ENCODE measurements at places on chromosomes 7 and 10.

- peak; percentile 23 for DNase-seq
Measured at GRCh38 chr10:110802551-110803238, 69.0 kb upstream of the PDCD4 start.

DNA sequence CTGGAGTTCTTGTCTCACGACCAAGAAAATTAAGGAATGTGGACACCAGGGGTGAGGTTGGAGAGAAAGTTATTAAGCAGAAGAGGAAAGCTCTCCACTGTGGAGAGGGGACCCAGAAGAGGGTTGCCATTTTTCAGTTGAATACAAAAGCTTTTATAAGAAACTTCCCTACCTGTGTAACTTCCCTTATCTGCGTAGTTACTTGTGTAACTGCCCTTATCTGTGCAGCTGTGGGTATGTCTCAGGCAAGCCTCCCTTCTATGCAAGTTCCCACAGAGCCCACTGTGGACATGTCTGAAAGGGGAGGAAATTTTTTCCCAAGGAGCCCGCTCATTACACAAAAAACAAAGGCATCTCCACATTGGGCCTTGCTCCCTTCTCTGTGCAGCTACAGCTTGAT lies 94.9 kb downstream of the SVOPL start:
- no peak for DNase-seq

DNA sequence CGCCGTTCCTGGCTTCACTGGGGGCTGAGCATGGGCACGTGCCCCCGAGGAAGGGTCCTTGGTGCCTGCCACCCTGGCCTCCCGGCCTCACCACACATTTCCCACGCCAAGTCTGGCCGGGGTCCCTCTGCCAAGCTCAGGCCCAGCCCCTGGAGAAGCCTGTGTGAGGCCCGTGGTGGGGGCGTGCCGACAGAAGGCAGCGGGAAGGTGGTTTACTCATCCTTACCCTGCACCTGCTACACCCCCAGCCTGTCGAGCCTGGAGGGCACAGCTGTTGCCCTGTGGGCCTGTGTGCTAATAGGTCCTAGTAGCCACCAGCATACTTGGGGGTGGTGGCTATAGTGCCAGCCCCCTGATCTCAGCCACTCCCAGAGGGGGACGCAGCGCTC lies 46.7 kb downstream of the NKX6-2 start:
- DNase-seq: no peak

DNA sequence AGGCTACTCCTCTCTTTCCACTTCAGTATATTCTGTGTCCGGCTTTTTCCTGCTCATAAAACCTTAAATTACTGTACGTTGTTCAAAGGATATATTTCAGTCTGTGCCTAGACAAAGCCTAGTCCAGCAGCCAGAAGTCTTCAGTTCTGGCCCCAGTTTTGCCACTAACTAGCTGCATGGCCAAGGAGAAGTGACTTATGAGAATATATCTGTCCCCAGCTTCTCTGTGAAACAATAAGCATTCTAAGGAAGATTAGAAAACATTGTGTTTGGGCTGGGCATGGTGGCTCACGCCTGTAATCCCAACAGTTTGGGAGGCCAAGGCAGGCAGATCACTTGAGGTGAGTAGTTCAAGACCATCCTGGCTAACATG lies 105.0 kb upstream of the HDAC9 start:
- no peak for DNase-seq

DNA sequence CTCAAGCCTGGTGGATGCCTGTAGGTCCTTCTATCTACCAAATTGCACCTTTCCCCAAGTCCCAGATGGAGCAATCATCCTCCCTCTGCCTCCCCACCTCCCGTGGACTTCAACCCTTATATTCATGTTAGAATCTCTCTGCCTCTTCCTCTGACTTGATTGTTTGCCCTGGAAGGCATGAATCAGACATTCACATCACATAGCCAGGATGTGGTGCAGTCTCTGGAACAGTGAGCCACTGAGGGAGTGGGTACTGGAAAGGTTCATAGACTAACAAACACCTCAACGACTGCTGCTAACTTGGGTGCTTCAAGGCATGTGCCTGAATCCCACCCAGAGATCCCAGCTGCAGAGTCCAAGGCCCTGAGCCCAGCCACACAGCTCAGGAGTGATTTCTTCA lies 494.0 kb downstream of the TNS3 start:
- no peak for DNase-seq

- DNase-seq: no peak
Measured at GRCh38 chr10:102791754-102792395, 45.3 kb downstream of the CYP17A1 start.

DNA sequence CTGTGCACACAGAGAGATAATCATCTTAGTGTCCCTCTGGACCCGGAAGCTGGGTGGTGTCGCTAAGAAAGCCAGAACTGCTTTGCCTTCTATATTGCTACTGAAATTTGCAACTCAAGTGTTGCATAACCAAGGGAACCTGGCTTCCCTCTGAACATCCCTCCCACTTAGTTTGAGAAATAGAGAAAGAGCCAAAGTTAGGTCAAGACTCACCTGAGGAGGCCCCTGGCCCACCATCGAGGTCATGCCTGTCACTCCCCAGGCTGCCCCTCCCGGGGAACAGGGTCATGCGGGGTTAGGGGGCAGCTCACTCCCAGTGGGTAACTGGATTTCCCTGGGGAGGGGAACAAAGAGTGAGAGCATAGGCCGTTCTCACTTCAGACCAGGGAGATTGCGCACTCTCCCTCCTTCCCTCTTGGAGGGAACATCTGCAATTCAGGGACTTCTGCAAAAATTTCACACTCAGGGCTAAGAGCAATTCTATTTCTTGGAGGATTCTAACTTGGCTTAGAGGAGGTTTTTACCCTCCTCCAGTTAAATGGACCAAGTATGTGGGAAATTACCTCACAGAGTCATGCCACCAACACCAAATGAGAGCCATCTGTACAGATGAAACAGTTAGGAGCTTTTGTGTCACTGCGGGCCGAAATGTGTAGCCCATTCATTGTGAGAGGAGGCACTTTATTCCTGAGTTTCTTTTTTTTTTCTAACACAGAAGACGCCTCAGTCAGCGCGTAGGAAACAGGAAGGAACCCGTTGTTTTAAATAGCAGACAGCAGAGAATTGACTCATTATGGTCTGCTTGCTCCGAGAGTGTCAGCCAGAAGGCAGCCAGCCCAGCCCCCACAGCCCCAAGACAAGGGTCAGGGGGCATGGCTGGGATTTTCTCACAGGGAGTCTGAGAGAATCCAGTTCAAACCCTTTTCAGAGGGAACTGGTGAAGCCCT lies 221.3 kb downstream of the ARHGAP12 start:
- DNase-seq: peak; percentile 30

DNA sequence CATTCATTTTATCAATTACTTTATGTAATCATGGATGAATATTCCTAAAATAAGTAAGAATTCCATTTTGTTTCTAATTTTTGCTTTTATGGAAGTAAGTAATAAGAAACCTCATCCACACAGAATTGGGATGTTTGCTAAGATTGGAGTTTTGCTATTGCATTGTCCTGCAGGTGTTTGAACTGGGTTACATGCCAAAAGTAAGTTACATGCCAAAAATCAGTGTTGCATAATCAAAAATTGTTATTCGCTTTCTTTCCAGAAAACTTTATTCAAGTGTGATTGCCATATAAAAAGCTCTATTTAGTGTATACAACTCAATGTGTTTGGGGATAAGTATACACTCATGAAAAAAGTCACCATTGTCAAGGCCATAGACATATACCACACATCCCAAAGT lies 346.7 kb upstream of the PLXDC2 start:
- DNase-seq: no peak

GRCh38 chr10:69843923-69844322 lies 42.2 kb downstream of the COL13A1 start:
- no peak for DNase-seq

GRCh38 chr7:116062666-116063065 lies 32.1 kb upstream of the TFEC start:
- DNase-seq: no peak

GRCh38 chr10:625751-626711 lies 63.4 kb downstream of the DIP2C start:
- no peak for DNase-seq

GRCh38 chr10:119209736-119210355 lies 2.5 kb downstream of the GRK5 start:
- DNase-seq: no peak

DNA sequence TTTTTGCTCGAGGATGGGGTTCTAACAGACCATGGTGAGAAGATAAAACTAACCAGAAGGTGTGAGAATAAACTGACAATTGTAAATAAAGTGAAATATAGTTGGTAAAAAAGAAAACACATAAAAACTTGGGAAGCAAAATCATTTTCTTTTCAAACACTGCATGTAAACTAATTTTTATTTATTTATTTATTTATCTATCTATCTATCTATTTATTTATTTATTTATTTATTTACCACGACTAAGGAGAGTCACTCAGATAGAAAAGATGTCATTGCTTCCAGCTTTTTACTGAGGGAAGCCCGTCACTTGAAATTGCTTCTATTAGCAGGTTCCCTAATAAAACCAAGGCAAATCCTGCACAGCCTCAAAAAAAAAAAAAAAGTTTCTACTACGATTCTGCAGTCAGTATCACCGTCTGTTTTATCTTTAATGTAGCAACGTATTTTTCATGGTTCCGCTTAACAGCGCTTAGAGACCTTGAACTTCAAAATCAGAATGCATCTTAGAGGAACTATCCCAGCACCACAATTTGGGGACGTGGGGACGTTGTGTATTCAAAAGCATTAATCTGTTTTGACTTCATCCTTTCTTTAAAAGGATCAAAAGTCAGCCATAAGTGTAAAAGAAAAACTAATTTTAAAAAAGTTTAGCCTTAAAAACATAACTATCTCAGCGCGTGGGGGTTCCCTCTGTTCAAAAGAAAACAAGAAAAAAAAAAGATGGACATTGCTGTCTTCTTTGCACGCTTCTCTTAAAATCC lies 33.3 kb upstream of the EBLN1 start:
- DNase-seq: no peak

GRCh38 chr7:27134392-27134791 lies 3.8 kb upstream of the HOXA4 start:
- no peak for DNase-seq

DNA sequence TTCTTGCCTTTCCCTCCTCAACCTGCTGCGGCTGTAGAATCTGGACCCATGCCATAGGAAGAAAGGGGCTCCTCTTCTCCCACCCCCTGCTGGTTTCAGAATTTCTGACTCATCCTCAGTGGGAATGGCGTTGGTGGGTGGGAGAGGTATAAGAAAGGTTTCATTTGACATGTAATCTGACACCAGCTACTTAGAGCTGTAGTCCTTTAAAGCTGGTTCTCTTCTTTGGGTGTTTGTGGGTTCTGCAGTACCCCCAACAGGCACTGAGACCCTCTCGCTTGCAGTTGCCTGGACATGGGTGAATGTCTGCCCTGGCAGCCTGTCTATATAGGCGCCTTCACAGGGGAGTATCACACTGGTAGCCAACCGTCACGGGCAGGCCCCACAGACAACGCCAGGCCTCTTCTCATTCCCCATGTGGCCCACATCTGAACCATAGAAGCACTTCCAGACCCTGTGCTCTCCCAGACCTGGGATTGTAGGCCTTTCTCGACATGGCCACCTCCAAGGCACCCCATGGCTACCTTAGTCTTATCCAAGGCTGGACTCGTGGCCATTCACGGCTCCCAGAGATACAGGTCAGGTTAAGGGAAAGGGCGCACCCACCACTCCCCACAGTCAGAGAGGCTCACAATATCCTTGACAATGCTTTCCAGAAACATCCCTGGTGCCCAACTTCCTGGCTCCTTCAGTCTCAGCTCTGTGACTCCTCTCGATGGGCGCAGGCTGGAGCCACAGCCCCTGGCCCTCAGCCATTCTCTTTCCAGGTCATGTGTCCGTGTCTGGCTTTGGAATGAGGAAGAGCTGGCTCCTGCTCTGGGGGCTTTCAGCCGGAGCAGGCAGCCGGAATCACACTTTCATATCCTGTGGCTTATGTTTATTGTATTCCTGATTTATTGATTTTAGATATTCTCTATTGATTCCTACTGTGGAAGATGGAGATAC lies 17.5 kb downstream of the ZNF862 start:
- peak; percentile 88 for DNase-seq

GRCh38 chr7:80923211-80923612 lies 4.4 kb upstream of the SEMA3C start:
- no peak for DNase-seq

DNA sequence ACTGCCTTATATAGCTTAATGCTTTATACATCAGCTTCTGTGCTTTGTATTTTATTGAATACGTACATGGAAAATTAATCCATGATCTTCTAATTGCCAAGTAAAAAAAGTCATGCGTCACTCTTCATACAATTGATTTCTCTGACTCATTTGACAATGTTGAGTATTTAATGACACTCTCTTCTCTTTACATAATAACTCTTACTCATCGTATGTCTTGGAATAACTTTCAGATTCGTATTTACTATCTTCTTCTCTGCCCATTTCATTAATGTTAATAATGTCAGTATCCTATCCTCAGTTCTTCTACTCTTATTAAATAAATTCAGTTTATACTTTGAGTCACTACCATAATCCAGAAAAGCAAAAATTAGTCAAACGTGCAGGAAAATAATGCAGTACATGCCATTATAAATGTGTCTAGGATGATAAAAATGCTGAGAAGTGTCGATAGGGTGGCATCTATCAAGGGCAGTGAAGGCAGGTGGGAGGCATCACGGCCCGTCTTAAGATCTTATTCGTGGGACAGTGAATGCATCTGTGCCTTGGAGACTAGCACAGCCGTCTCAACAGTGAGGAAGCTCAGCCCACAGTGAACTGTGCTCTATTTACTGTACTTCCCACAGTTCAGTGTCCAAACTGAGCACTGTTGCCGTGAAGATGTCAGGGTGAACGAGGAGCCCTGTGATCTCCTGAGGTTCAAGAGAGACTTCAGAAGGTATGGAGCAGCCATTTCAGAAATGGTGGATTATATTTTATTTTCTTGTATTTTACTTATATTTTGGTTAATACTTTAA lies 39.8 kb upstream of the AKR1E2 start:
- no peak for DNase-seq

- DNase-seq: no peak
Measured at GRCh38 chr7:48091506-48092433, 2.7 kb downstream of the UPP1 start.

GRCh38 chr7:79868010-79868409 lies 266.6 kb upstream of the GNAI1 start:
- DNase-seq: no peak

DNA sequence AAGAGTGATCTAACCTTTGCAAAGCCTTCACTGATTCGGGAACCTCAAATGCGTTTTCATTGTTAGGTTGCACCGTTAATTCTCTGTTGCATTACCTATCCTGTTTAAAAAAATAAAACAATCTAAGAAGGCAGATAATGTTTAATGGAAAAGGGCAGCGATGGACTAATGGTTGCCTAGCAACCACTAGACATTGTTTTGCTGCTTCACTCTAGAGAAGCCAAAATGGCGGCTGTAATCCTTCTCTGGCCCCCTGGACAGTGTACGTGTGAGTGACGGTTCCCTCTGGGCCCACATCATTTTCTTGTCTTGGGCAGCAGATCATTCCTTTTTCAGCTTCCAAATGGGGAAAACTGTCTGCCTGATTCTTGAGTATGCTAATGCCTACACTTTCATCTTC lies 43.3 kb downstream of the FAM204A start:
- DNase-seq: no peak

DNA sequence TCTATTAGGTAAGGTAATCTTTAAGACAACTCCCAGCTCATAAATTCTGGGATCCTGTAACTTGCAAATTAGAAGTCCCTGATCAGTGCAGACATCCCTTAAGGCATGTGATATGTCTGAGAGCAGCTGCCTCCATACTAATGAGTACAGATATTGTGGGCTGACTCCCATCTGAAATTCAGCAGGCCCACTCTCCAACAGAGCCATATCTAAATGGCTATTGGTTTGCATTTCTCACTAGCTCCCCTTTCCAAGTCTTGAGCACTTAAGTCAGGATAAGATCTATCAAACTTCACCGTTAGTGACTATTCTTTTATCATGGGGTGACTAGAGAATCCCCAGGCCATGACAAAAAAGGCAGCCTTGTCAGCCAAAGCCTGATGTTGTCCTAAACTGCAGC lies 785.4 kb downstream of the IPMK start:
- DNase-seq: no peak
